ENCODE measurements at places on chromosomes 3 and 15.

GRCh38 chr3:68004091-68004490 lies 349.7 kb upstream of the SUCLG2 start:
- DNase-seq, result no peak

DNA sequence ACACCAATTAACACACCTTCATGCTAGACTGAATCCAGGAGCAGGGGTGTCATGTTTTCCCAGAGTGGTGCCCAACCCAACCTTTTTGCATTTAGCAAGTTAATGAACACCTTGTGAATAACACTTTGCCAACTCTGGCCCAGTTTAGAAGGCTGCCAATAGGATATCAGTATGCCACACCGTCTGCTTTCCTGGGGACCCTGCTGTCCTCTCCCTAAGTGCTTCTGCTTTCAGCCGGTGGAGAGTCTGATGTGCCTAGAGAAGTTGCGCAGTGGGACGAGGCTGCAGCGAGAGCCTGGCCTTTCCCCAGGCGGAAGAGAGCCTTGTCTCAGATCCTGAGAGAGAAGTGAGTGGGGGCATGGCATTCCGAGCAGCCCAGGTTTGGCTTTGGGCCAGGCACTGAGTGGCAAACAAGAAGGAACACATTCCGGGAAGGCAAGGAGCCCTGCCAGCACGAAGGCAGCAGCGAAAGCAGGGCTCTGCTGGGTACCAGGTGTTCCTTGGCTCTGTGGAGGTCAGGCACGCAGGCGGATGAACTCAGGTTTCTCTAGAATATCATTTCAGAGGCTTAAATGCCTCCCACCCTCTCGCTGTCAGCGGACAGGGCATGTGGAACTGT lies 36.9 kb downstream of the SENP8 start:
- no peak for DNase-seq

DNA sequence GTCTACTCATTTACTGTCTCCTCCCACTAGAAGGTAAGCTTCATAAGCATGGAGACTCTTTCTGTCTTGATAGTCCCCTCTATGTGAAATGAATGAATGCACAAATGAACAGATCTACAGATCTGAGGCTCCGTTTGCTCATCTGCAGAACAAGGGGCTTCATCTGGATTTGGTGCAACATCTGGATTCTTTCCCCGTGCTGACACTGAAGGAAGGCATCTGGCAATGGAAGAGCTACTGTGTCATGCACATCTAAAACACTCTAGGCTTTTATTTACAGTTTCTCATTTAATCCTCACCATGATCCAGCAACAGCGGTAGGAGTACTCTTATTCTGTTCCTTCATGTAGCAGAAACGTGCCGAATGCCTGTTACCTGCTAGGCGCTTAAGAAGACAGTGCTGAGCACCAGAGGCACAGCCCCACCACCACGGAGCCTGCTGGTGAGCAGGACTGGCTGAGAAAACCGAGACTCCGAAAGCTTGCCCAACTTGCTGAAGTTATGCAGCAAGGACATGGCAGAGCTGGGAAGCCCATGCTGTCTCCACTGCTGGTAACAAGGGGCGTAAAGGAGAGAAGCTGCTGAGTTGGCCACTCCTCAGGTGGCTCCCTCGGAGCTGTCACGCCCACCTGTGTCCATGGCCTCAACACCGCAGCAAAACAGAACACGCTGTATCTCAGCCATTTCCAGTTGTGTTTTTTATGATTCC lies 31.1 kb downstream of the LSM3 start:
- no peak for DNase-seq

DNA sequence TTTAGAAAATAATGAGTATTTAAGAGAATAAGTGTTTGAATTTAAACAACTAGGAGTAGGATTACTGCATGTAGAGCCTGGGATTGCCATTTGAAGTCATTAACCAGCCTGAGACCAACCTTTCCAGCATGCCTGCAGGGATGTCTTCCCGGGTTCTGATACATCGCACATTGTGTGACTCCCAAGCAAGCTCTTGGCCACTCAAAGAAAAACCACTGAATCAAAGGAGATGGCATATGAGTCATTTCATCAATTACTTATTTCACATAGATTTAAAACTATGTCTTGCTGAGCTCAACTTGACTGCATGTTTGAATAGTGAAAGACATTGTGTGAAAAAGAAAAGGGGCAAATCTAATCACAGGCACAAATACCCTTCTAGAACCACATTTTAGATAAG lies 15.0 kb upstream of the THBS1 start:
- DNase-seq, result no peak

- peak; percentile 55 for DNase-seq
Observed at GRCh38 chr3:14791343-14791945, 27.3 kb upstream of the FGD5 start.

DNA sequence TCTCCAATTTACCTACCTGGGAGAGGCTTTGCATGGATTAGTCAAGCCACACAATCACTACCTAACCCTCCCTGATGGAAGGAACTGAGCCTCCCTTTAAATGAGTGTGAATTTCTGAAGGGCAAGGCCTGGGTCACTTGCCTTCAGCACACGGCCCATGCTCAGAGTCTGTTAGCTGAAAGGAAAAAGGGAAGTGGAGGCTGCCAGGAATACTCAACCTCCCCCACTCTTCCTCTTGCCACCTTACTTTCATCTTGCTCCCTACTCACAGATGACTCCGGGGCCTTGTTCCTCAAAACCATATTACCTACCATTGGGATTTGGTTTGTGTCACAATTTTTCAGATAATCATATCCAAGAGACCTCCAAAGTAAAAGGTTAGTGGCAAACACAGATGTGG lies 220.0 kb downstream of the ABHD5 start:
- DNase-seq, result no peak

DNA sequence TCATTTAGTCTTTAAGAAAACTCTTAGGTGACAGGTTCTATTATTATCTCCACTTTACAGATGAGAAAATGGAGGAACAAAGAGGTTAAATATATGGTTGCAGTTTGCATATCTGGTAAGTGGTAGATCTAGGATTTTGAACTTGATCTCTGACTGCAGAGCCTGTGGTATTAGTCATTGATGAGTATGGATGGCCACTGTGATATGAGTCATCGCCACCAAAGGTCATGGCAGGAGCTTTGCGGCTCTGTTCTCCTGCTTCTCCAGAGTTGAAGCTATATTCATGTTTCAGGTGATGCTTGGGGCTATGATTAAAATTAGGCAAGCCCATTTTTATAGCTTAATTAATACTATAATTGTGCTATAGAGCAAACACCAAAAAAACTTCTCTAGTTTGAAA lies 306.2 kb upstream of the DPPA4 start:
- peak; percentile 12 for DNase-seq

- DNase-seq, result no peak
Observed at GRCh38 chr3:114566767-114567166, 272.9 kb downstream of the TIGIT start.

DNA sequence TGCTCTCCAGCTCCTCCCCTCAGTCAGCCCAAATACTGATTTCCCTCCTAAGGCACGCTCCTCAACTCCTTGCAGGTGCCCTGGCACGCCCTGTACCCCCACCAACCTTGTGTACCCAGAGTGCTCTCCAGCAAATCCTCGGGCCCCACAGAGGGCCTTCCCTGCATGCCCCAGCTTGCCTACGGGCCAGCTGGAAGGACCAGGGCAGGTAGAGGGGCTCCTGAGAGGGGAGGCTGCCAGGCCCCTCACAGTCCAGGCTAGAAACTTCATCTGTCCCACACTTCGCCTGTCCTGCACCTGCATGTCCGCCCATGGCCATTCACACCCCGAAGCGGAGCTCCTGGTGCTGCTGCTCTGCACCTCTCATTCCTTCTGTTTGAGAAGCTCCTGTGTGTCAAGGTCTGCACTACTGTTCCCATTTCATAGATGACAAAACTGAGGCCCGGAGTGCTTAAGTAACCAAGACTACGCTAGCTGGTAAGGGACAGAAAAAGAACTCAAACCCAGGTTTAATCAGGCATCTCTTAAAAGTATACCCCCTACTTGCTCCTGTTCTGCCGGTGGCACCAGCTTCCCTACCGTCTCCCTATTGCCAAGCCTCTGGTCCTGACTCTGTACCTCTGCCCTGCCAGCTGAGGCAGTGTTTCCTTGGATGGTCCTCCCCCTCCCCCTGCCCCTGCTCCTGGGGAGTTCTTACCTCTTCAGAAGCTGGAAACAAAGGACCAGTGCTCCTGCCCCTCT lies 35.6 kb downstream of the ZXDC start:
- DNase-seq, result no peak

DNA sequence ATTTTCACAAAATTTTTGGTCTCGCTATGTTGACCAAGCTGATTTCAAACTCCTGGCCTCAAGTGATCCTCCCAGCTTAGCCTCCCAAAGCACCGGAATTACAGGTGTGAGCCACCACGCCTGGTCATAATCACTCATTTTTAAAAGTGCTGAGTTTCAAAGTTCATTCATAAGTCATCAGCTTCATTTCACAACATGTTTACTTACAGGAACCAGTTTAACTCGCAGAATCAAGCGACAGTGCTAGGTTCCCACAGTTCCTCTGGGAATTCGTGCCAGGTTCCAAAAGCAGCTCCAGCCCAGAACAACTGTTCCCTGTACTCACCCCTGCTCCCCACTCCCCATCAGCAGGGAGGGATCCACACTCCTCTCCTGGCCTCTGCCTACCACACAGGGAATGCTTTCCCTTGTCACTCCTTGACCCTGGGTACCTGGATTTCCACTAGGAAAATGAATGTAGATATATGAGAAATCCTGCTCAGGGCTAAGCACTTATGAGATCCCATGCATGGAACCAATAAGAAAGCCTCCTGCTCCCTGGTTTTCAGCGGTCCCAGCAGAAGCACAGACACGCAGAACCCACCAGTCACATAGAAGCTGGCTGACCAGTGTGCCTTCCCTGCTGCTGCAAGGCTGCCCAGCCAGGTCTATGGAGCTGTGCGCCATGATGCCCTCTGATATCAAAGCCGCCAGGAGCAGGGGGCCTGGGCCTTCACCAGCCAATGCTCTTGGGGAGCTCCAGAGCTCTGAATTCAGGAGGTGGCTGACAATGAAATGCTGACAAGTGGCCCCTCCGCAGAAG lies 72.3 kb downstream of the ITGB5 start:
- DNase-seq, result no peak

DNA sequence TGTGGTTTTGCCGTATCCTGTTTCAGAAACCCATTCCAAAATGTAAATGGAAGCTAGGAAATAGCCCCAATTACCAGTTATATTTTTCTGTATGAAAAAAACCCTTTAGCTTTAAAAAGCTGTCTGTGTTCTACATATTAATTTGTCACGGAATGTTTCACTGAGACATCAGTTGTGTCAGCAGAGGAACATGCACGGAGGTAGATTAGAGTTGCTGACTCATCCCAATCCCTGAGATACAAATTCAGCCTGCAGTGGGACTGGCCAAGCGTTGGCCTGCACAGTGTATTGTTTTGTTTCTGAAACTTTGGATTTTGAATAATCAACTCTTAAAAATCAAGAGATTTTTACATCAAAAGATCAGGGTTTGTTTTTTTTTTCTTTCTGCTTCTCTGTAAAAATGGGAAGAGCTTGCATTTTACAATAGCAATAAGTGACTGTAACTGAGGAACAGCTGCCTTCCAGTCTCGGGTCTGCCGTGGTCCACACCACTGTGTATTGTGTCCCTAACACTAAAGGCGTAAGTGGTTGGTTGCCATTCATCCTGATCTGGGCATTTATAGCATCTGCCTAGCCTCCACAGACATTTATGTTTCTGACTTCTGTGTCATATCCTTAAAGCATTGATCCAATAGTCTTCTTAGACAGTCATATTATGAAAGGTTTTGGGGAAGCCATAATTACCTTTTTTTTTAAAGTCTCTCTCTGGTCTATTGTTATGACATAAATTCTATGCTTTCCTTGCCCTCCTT lies 218.1 kb downstream of the ADAMTSL3 start:
- DNase-seq, result no peak

- no peak for DNase-seq
Observed at GRCh38 chr3:142596726-142597088, 514 bp downstream of the PLS1 start.

- no peak for DNase-seq
Observed at GRCh38 chr3:40024526-40024925, 215.1 kb downstream of the MYRIP start.

GRCh38 chr15:99427668-99428361 lies 138.0 kb upstream of the MEF2A start:
- DNase-seq, result no peak

DNA sequence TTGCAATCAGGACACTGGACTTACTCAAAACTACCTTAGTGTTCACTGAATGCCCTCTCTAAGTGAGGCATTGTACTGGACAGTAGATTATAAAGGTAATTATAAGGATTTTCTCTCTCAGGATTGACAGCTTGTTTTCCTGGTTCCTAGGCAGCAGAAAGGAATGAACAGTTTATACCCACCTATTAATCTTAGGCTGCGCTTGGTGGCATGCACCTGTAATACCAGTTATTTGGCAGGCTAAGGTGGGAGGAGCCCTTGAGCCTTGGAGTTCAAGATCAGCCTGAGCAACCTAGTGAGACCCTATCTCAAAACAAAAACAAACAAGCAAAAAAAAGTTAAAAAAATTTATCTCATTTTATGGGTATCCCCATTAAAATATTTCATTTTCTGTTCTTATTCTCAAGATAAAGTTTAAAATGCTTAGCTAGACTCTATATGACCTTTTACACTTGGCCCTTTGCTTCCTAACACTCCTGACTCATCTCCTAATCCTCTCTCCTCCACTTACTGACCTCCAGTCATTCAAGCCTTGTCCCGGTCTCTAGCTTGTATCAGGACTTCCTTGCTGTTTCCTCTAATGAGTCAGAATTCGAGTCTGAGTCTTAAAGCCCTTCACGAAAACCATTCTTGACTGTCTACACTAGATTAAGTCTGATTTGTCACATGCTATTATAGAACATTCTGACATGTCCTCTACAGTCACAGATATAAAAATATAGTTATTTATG lies 348.6 kb downstream of the NLGN1 start:
- no peak for DNase-seq

GRCh38 chr3:131361464-131362421 lies 19.8 kb upstream of the NUDT16 start:
- DNase-seq, result no peak

DNA sequence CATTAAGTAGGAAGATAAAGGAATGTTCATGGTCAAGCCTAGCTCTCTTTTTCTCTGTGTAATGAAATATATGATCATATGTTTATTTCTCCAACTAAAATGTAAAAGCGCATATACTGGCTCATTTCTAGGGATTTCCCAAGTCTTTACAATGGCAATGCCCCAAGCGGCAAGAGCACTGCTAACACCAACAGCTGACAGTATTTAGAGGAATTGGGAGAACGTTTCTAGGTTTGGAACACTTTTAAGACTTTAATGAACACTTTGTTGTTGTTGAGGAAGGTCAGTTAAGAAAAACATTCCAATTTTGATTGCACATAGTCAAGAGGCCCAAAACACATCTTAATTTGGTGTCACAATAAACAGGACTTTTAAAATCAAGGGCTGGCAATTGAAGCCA lies 132.7 kb downstream of the ATP8B4 start:
- no peak for DNase-seq
